ENCODE measurements at places on chromosomes 12 and 14. TPM values are rescaled to one million over a fixed set of nuclear protein-coding genes. Genes with fewer than 3 reads are reported as not detected.

HOXC12 gene
- total RNA-seq, result not detected

VWF gene
- 18.5 TPM for total RNA-seq

C12orf42 gene
- total RNA-seq, result 0.92 TPM

CACNA2D4 gene
- 0.92 TPM for total RNA-seq

IL31 gene
- not detected for total RNA-seq

LRP1 gene
- total RNA-seq, result 114 TPM

TOMM20L gene
- not detected for total RNA-seq

DCAF11 gene
- 67.6 TPM for total RNA-seq

KRT77 gene
- total RNA-seq, result not detected
